ENCODE measurements at places on chromosomes 4 and X.

GRCh38 chrX:123731258-123731986 lies 1.4 kb downstream of the THOC2 start:
- no peak for DNase-seq

DNA sequence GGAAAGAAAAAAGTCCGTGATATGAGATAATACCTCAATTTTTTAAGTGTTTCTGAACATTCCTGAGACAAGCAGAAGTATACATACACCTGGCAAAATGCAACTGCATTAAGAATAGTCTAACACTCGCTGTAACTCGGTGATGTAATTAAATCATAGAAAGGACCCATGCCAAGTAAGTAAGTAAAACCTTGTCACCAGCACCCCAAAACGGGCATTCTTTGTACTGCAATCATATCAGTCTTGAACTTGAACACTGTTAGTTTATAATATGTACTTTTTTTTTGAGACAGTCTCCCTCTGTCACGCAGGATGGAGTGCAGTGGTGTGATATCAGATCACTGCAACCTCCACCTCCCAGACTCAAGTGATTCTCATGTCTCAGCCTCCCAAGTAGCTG lies 47.4 kb downstream of the SMIM14 start:
- no peak for DNase-seq

DNA sequence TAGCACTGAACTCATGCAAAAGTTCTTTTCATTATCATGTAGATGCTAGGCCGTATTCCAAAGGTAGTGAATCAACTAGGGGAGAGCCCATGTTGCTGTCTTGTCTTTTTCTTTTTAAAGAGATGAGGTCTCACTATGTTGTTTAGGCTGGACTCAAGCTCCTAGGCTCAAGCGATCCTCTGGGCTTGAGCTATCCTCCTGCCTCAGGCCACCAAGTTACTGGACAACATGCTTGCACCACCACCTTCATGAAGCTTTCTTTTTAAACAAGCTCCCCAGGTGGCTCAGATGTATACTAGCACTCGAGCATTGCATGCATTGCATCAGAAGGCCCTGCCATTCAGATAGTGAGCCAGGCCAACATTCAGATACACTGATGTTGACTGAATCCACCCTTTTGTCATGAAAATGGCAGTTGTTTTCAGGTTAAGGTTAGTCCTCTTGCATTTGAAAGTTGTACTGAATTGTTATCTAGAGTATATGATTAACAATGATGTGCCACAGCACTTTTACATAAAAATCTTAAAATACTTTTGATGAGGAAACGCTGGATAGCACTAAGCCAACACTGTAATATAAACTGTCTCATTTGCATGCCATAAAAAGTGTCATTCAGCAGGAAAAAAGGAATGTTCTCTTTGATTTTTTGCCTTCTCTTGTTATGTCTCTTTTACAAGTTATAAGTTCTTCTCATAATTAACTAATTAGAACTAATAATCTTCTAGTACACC lies 76.7 kb downstream of the FNIP2 start:
- DNase-seq = no peak

- no peak for DNase-seq
Observed at GRCh38 chrX:12610079-12610478, 181.1 kb upstream of the PRPS2 start.

GRCh38 chr4:114077610-114078009 lies 98.2 kb upstream of the ARSJ start:
- no peak for DNase-seq

DNA sequence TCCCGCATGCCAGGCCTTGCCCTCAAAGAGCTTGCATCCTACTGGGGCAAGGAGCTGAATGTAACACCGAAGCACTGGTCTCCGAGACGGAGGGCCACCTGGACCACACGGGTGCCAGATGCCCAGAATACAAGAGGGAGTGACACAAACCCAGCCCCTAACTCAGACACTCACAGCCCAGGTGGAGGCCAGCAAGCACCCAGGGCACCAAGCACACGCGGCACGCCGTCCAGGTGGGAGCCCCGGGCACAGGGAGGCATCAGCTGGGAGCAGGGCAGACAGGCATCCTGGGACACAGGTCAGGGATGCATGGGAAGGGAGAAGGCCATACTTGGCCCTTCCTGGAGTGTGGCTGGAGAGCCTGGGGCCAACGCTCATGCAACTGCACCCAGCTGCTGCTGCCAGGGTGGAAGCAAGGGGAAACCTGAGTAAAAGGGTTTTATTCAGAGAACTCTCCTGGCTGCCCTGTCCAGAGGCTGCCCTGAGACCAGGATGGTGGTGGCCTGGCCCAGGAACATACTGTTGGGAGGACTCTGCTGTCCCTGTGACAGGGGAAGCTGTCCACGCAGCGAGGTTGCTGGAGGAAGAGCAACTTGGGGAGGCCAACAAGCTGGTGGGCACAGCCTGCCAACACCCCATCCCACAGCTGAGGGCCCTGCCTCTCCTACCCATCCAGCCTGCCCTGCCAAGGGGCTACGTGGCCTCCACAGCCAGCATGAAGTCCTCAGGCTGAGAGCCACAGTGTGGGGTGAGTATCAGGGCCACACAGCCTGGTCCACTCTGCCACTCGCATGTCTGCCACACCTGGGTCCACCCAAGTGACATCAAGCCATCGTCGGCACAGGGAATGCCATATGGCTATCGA lies 22.2 kb upstream of the PPP2R2C start:
- no peak for DNase-seq

DNA sequence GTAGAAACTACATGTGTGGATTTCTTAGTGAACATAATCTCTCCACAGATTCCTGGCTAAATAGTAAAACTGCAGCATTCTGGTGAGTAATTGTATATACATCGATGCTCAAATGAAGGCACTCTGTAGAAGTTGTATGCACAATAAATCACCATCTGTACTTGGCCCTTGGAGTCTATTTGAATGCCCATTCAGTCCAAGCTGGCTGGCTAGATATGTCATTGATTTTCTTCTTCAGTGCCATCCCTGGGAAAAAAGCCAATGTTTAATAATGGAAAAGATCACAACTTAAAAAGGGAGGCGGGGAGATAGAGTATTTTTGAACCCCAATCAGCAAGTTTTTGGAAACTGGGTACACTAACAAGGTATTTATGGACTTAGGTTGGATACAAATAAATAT lies 381.0 kb upstream of the TEX13C start:
- no peak for DNase-seq

DNA sequence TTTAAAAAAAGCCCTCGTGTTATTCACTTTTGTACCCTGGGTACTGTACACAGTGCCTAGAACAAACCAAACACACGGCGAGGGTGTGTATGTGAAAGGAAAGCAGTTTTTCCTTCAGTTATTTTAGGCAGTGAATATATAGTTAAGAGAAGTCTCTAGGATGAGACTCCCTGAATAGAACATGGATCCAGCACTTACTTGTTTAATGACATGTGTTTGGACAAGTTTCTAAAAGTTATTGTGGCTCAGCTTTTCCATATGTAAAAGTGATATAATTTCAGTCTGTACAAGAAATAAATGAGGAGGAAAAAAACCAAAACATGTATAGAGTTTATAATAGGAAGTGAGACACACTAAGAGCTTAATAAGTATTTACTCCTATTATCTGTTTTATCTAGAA lies 273.2 kb downstream of the ADGRL3 start:
- DNase-seq = no peak

GRCh38 chrX:103293118-103293517 lies 16.6 kb upstream of the TCEAL5 start:
- no peak for DNase-seq

DNA sequence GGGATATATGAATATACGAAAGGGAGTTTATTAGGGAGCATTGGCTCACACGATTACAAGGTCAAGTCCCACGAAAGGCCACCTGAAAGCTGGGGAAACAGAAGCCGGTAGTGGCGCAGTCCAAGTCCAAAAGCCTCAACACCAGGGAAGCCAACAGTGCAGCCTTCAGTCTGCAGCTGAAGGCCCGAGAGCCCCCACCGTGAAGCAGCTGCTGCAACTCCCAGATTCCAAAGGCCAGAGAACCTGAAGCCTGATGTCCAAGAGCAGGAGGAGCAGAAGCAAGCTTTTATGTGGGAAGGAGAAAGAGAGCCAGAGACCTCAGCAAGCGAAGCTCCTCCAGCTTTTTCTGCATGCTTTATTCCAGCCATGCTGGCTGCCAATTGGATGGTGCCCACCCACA lies 275.8 kb downstream of the PTTG2 start:
- no peak for DNase-seq

GRCh38 chrX:106862972-106863688 lies 40.0 kb downstream of the RIPPLY1 start:
- no peak for DNase-seq

GRCh38 chr4:131084997-131085396 lies 1989.0 kb downstream of the C4orf33 start:
- DNase-seq = no peak

DNA sequence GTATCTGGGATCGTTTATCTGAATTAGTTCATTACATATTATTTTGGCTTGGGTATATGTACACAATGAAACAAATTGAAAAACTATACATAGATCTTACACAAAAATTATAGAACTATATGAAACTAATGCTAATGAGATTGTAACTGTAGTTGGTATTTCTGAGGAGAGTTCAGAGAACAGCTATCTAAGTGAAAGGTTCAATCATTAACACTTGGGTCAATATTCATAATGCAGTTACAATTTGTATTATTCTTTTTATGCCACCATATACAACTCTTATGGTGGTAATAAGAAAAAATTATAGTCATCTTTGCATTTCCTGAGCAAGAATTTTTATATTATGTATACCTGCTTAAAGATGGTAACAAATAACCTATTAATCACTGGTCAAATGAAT lies 461.0 kb downstream of the GRXCR1 start:
- DNase-seq = no peak

GRCh38 chrX:11264925-11265324 lies 28.3 kb upstream of the AMELX start:
- no peak for DNase-seq

- peak; percentile 26 for DNase-seq
Observed at GRCh38 chr4:173505924-173506518, 24.0 kb downstream of the HAND2 start.

GRCh38 chr4:24764345-24764744 lies 31.0 kb upstream of the SOD3 start:
- DNase-seq = no peak

GRCh38 chr4:186536285-186536684 lies 19.1 kb downstream of the MTNR1A start:
- DNase-seq = no peak

DNA sequence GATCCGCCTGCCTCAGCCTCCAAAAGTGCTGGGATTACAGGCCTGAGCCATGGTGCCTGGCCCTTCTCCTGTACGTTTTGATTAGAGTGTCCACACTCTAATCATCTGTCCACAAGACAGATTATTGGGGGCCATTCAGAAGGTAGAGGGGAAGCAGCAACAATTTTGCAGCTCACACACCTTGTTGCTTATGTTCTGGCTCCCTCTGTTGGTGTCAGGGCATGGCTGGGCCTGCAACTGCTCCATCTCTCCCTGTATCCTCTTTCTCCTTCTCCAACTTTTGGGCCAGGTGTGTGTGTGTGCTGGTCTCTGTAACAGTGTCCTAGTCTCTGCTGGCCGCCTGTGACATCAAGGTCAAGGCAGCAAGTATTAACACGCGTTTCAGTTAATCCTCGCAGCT lies 125.5 kb upstream of the MBNL3 start:
- DNase-seq = no peak

- DNase-seq = no peak
Observed at GRCh38 chrX:44003975-44004374, 30.8 kb upstream of the NDP start.

DNA sequence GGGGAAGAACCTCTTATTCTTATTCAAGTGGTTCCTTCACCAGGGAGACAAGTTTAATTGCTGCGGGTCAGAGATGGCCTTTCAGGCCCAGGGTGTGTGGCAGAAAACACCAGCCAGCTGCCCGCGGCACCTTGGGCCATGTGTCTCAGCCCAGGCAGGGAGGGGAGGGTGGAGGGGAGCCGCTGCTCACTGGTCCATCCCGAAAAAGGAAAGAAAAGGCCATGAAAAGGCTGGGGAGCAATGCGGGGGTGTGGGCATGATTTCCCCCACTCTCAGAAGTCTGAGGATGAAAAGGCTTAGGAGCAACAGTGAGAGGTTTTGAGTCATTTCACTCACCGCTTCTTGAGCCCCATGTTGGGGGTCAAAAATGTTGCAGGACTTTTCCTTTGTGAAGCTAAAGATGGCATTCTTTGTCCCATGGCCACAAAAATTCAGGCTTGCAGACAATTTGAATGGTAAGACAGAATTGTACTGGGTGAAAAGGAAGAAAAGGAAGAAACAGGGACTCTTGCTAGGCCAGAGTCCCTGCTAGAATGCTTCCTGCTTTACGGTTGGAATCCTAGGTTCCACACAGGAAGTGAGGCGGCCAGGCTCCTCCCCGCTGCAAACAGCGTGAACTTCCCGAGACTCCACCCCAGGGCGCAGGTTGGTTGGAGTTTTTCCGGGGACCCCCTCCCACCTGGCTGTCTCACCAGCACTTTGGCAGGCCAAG lies 17.4 kb upstream of the FAM47E start:
- no peak for DNase-seq

DNA sequence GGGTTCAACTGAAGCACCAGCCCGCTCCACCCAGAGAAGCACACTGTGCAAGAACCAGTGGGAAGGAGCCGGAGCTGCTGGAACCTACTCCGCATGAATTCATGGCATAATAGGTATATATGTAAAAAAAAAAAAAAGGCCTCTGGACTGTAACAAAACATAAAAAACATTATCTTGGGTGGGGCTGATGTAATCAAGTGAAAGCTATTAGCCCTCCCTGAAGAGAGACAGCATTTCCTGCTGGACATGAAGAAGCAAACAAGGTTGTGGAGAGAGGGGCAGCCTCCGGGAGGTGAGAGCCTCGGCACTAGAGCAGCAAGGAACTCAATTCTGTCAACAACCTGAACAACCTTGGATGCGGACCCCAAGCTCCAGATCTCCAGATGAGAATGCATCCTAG lies 50.7 kb downstream of the PLAC1 start:
- no peak for DNase-seq

GRCh38 chr4:76066546-76066945 lies 8.0 kb upstream of the ART3 start:
- DNase-seq = no peak

DNA sequence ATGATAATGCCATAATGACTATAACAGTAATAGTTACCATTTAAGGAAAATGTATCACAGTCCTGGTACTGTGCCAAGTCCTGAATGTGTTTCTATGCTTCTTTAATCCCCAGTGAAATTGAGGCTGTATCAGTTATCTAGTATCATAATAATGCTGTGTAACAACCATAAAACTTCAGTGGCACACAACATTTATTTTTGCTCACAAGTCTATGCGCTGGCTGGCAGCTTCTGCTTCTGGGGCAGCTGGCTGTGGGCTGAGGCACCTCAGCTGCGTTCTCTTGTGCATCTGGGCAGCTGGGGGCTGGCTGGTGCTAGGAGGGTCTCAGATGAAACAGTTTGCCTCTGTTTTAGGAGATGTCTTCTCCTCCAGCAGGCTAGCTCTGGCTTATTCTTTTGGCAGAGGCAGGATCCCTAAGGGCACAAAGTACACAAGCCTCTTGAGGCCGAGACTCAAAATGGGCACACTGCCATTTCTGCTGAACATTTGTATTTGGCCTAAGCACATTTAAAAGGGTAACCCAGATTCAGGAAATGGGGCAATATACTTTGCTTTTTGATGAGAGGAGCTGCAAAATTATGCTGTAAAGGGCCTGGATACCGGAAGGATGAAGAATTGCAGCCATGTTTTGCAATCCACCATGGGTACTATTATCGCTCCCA lies 62.6 kb upstream of the DHX15 start:
- DNase-seq = no peak

- DNase-seq = no peak
Observed at GRCh38 chr4:182730791-182731190, 186.4 kb downstream of the DCTD start.

GRCh38 chr4:115315182-115315581 lies 201.8 kb upstream of the NDST4 start:
- DNase-seq = no peak
